CD4-positive, alpha-beta T cell treated with Interleukin-17A for 4 hours (primary cell): ENCODE measurements at places on chromosomes 2 and 18.

- DNase-seq, result peak; percentile 43
Measured at GRCh38 chr2:153478289-153479261, at the start of gene RPRM. RPRM (minus strand) TSS chr2:153478762; CDS start chr2:153478565, 197 bp downstream.

DNA sequence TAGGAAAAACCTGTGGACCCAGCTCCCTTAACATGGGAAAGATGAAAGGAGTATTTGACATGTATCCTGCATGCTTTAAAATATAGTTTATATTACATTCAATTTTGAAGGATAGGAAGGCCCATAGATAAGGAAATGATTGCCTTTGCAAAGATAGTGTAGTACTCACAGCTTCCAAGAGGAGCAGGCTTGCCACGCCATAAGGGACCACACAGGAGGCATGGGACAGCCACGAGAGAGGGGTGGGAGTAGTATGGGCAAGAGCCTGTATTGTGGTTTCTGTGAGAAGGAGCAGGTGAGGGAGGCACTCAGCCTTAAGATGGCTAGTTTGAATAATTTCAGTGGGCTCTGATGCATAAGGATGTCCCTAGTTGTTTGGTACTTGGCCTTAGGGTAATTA lies 740.3 kb downstream of the SATB2 start:
- no peak for DNase-seq

DNA sequence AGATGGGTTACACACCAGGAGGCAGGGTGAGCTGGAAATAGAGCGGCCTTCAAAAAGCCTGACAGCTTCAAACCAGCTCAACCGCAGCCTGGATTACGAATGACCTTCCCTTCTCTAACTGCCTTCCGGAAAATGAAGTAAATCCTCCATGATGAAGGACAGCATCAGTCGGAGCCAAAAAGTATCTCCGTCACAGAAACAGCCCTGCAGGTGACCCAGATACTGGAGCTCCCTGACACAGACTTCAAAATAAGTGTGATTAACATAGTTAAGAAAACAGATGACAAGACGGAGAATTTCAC lies 10.3 kb upstream of the CIB4 start:
- DNase-seq, result no peak

- DNase-seq, result no peak
Measured at GRCh38 chr2:210599476-210599875, 43.1 kb downstream of the CPS1 start.

- no peak for DNase-seq
Measured at GRCh38 chr18:39380186-39380725, 1814.7 kb upstream of the CELF4 start.

- DNase-seq, result no peak
Measured at GRCh38 chr2:80499095-80499494, 194.5 kb upstream of the LRRTM1 start.

- no peak for DNase-seq
Measured at GRCh38 chr2:144876013-144876412, 356.1 kb upstream of the ZEB2 start.

DNA sequence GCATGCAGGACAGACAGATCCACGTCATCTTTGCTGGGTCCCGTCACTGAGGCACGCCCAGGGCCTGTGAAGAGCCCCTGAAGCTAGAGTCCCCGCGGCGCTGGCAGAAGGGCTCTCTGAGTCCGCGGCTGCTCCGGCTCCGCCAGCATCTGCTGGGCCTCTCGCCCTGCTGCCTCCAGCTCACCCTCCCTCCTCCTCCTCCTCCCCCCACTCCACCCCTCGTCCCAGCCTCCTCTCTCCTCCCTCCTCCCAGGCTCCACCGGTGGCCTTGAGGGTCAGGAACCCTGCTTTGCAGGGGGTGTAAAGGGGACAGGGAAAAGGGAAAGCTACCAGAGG lies at the start of gene TNS1:
TSS of gene TNS1 (minus strand) at position 151 of the 336 bp plus-strand sequence. CDS start at position 28, 123 bp downstream.
- DNase-seq, result no peak

DNA sequence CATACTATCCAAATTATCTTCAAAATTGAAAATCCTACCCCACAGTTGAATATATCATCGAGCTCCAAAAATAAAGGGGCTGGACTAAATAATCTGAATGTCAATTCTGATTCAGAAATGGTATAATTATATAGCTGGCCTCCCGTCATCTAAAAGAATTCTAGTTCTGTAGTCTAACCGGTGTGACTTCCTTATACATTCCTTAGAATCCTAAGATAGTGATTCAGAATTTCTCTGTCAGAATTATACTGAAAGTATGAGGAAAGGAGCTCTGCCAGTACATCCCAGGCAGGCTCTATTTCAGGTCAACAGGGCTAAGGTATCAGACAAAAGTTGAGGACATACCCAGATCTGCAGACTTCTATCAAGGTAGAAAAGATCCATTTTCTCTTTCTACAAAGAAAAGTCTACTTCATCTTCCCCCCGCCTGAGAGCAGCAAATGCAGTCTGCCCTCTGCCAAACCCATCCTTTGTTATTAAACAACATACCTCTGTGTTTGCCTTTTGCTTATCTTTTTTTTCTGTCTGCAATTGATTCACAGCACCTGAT lies 128.5 kb downstream of the METTL4 start:
- no peak for DNase-seq

- DNase-seq, result no peak
Measured at GRCh38 chr18:69123421-69123820, 277.3 kb upstream of the DOK6 start.

GRCh38 chr2:58918141-58918540 lies 677.0 kb upstream of the FANCL start:
- no peak for DNase-seq

DNA sequence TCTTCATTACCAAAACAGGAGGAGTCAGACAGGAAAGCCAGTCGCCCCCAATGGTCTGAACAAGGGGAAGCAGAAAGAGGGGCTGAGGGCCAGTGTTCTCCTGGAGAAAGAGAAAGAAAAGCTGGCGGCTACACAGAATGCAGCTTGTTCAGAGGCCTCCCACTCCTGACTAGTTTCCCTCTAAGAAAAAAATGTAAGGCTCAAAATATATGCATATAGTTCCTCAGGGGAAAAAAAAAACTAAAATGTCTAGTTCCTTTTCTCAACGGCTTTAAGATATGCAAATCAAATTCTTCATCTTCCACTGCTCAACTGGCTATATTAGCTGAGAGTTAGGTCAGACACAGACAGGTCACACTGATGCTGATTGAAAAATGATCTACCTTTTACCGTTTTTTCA lies 18.6 kb downstream of the MBOAT2 start:
- no peak for DNase-seq

DNA sequence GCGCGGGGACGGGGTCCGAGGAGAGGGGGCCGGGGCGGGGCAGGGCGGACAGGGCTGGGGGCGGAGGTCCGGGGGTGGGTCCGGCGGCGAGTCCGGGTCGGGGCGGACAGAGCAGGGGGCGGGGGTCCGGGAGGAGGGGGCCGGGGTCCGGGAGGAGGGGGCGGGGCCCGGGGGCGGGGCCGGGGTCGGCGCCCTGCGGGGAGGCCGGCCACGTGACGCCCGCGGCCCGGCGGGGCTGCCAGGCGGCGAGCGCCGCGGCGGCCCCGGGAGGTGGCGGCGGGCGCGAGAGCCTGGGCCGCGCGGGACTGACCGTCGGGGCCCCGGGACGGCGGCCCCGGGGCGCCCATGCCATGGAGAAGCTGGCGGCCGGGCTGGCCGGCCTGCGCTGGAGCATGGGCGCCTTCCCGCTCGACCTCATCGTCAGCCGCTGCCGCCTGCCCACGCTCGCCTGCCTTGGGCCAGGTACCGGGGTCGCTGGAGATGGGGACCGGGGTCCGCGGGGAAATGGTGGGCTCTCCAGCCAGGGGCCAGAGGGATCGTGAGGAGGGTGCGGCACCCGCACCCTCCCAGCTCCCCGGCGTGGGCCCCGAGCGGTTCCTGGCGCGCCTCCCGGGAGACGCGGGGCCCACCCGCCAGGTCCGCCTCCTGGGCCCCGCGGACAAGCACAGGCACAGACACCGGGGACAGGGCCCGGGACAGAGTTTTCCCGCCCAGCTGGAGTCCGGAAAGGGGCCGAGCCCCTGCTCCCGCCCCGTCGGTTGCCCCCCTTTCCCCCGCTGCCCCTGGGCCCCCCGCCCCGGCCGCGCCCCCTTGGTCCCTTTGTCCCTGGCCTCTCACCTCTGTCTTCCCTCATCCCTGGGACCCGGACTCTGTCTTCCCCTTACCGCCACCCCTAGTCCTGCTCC lies at the start of gene GAREM2:
TSS of gene GAREM2 (plus strand) at position 218 of the 905 bp plus-strand sequence. CDS start at position 351, 133 bp downstream.
- DNase-seq, result no peak

GRCh38 chr18:68548904-68549870 lies 165.7 kb downstream of the TMX3 start:
- DNase-seq, result no peak

- no peak for DNase-seq
Measured at GRCh38 chr18:56001576-56001975, 413.6 kb upstream of the TCF4 start.

GRCh38 chr2:223528036-223528435 lies 74.1 kb downstream of the SCG2 start:
- DNase-seq, result no peak

DNA sequence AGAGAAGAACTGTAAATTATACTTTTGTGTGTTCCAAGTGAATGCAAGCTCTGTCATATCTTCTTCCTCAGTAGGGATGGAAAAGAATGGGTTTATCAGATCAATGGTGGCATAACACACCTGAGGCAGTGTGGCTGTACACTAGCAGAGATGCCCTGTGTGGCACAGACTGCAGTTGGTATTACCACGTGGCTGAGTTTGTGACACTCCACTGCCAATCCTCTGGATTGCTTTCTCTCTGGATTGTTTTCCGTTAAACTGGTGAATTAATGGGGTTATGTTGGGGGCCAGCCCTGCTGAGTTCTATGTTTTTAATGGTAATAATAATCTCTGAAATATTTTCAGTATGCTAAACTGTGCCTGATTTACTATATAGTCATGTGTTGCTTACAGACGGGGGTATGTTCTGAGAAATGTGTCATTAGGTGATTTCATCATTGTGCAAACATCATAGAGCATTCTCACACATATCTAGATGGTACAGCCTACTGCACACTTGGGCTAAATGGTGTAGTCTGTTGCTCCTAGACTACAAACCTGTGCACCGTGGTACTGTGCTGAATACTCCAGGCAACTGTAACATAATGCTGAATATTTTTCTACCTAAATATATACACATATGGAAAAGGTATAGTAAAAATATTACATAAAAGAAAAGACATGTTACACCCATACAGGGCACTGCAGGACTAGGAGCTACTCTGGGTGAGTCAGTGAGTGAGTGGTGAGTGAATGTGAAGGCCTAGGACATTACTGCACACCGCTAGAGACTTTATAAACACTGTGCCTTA lies 84.7 kb upstream of the ST6GAL2 start:
- no peak for DNase-seq

DNA sequence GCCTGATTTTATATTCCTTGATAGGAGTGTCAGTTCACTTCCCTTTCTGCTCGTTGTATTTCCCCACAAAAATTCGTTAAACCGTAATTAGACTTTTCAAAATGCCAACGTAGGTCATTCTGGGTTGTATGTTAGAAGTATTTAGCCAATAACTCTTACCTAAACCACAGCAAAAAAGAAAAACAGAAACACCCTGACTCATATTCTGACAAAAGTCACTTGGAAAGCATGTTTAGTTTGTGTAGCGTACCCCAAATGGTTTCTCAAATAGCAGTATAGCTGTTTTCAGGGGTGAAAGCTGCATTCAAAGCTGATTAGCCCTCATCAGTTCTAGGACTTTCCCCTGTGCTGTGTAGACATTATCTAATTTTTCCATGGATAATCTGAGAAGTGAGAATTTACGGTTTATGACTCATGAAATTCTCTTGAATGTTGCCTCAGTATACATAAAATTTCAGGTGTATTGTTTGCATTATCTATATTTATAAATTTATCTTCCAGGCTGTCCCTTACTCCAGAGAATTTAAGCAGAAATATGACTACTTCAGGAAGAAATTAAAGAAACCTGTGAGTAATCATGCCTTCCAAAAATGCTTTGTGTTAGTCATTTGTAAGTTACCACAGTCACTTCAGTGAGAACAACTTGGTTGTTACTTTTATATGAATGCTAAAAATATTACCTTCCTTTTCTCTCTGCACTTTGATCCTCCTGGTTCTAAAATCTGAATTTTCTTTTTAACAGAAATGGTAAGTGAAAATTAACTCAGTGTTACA lies 264.9 kb downstream of the ALPK2 start:
- DNase-seq, result no peak

GRCh38 chr2:238007924-238008323 lies 41.1 kb downstream of the UBE2F start:
- no peak for DNase-seq

DNA sequence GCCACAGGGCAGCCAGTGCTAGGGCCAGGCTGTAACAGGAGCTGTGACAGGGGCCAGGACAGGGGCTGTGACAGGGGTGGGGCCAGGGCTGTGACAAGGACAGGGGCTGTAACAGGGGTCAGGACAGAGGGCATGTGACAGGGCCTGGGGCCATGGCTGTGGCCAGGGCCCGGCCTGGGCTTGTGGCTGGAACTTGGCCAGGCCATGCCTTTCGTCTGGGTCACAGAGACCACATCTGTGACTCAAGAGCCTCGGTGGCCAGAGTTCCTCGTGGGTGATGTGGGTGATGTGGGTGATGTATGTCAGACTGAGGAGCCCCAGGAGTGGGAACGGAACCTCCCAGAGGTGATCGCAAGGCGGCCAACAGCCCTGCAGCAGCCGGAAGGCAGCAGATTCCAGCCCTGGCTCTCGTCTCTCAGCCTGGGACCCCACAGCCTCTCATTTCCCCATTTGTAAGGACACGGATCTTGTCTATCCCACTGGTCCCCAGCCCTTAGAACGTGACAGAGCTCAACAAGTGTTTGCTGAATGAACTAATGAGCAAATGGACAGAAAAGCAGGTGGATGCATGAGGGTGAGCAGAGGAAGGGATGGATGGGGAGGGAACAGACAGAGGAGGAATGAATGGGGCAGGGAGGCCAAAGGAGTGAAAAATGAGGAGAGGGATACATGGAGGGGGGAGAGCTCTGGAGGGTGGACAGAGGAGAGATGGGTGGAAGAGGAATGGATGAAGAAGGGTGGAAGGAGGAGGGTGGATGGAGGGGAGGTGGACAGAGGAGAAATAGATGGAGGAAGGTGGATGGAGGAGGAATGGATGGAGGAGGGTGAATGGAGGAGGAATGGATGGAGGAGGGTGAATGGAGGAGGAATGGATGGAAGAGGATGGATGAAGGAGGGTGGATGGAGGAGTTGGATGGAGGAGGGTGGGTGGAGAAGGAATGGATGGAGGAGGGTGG lies 17.3 kb downstream of the ESPNL start:
- no peak for DNase-seq

DNA sequence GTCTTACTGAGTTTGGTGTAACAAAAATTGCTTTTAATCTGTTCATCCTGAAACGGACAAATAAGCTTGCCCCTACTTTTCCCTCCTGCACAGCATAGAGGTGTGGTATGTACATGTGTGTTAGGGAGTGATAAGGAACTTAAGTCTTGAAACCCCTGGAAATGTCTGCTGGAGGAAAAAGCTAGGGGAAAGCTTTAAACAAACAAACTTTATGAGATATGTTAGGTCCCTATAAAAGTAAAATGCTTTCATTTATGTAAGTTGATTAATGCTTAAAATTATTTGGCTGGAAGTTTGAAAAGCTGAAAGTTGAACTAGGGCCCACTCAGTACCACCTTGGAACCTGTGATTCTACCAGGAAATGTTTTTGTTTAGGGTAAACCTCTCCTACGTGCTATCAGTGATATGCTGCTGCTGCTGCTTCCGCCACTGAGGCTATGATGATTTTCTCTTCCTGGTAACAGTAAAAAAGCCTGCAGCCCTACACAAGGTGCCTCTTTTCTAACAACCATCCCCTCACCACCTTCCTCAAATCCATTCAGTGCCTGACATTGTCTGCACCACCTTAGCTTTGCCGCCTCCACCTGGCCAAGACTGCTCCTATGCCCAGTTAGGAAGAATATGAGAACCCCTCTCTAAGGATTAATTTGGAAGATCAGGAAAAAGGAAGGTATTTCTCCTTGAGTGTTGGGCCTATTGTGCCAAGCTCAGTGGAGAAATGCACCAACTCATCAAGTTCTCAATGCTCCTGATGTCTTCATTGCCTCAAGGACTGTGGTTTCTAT lies 2.5 kb upstream of the YES1 start:
- no peak for DNase-seq
